ENCODE measurements at places on chromosomes 2 and 18. TPM values are rescaled to one million over a fixed set of nuclear protein-coding genes. Genes with fewer than 3 reads are reported as not detected.

Gene HAAO
- not detected for total RNA-seq

- DNase-seq, result no peak
These were observed 31.7 kb upstream of the SPATA3 start for GRCh38 chr2:230964136-230964730.

Gene TUBA4B
- not detected for total RNA-seq

Gene AFF3
- total RNA-seq, result under 0.01 TPM

DNA sequence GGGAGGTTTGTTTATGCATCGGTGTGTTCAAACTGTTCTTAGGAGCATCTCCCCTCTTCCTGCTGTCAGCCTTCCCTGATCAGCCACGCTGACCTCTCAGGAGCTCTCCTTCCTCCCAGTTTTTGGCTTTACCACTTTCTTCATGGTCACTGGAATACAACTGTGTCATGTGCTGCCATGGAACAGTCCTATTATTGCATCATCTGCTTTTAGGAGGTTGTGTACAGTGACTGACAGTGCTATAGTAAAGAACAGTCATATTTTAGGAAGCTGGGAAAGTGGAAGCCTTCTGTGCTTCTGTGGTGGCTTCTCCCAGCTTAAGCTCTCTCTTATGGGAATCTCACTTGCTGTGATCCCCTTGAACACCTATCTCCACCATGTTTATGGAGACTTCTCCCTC, 165.5 kb downstream of the TPGS2 start:
- no peak for DNase-seq

- DNase-seq, result no peak
These were observed 284.3 kb upstream of the CXCR4 start for GRCh38 chr2:136402281-136402680.

DNA sequence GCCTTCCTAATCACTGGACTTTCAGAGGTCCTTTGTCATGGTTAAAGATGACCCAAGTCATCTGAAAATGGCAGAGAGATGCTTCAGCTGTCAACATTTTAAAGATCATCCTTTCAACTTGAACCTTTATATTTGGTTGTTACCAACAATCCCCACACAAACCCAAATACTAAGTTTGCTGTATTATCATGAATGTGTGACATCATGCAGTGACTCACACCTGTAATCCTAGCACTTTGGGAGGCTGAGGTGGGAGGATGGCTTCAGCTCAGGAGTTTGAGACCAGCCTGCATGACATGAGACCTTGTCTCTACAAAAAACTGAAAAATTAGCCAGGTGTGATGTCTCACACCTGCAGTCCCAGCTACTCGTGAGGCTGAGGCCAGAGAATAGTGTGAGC, 55.2 kb upstream of the NRP2 start:
- DNase-seq, result no peak
